Cortex of kidney (tissue), 1 donor: ENCODE measurements at places on chromosomes 16 and 17.

- DNase-seq = no peak
Observed at GRCh38 chr17:55654022-55654421, 68.6 kb downstream of the TMEM100 start.

GRCh38 chr16:71254832-71255525, 24.5 kb upstream of the HYDIN start:
- no peak for DNase-seq

GRCh38 chr17:29802246-29802645, 127.8 kb downstream of the SSH2 start:
- DNase-seq = no peak

- no peak for DNase-seq
Observed at GRCh38 chr16:54985668-54986067, 55.0 kb downstream of the IRX5 start.

DNA sequence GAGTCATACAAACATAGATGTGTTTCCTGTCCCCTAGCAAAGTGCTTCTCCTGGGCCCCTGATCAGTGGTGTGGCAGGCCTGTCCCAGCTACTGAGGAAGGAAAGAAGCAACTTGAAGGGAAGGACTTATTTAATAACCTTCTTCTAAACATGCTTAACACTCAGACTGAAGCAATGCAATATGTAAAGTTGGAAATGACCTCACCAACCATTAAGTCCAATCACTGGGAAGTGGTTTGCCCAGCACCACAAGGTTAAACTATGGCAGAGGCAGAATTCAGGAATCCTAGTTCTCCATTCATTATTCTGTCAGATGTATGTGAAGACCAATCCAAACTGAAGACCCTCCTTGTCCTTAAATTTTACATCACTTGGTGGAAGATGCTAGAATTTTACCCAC, 39.1 kb downstream of the CENPV start:
- DNase-seq = no peak

- DNase-seq = no peak
Observed at GRCh38 chr17:50949128-50949988, 83.2 kb upstream of the TOB1 start.

- DNase-seq = no peak
Observed at GRCh38 chr16:57169327-57169726, 16.5 kb downstream of the PSME3IP1 start.

DNA sequence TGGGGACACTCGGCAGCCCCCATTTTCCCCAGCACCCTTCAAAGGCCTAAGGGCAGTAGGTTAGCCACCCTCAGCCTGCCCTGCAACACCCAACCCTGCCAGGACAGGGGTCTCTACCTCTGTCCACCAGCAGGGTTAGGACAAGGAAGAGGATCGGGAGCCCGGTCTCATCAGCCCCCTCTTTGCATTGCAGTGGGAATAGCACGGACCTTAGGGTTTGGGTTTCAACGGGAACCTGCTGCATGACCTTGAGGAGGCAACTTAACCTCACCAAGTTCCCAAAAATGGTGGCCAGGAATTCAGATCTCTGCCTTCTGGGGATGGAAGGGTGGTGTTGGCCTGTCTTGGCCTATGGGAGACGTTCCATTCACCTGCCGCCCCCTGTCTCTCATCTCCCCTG, 20.2 kb upstream of the SPPL2C start:
- no peak for DNase-seq

DNA sequence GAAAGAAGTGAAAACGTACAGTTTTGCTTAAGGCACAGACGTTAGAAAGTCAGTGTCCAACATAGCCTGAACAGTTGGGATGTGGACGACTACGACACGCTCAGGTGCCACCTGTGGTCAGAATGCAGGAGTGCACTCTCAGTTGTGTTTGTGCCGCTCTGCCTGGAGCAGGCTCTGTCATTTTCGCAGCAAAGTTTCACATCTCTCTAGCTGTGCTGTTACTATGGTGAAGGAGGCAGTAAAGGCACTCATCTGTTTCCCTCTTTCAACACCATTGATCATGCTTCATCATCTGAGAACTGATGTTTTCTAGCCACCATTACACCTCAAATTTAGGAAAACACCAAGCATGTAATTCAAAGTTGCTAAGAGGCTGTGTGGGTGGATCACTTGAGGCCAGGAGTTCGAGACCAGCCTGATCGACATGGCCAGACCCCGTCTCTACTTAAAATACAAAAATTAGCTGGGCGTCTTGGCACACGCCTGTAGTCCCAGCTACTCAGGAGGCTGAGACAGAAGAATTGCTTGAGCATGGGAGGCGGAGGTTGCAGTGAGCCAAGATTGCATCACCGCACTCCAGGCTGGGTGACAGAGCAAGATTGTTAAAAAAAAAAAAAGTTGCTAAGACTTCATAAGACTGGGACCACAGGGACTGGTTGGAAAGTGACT, 44.9 kb upstream of the DNAJA2 start:
- no peak for DNase-seq

DNA sequence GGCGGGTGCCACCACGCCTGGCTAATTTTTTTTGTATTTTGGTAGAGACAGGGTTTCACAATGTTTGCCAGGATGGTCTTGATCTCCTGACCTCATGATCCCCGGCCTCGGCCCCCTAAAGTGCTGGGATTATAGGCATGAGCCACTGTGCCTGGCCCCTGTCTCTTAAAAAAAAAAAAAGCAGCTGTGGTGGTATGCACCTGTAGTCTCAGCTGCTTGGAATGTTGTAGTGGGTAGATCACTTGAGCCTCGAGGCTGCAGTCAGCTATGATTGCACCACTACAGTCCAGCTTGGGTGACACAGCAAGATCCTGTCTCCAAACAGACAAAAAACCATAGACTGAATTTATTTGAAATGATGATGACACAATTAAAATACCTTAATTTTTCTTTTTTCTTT, 24.3 kb downstream of the CDK12 start:
- no peak for DNase-seq

GRCh38 chr17:82292251-82293154, 19.0 kb upstream of the CSNK1D start:
- no peak for DNase-seq

DNA sequence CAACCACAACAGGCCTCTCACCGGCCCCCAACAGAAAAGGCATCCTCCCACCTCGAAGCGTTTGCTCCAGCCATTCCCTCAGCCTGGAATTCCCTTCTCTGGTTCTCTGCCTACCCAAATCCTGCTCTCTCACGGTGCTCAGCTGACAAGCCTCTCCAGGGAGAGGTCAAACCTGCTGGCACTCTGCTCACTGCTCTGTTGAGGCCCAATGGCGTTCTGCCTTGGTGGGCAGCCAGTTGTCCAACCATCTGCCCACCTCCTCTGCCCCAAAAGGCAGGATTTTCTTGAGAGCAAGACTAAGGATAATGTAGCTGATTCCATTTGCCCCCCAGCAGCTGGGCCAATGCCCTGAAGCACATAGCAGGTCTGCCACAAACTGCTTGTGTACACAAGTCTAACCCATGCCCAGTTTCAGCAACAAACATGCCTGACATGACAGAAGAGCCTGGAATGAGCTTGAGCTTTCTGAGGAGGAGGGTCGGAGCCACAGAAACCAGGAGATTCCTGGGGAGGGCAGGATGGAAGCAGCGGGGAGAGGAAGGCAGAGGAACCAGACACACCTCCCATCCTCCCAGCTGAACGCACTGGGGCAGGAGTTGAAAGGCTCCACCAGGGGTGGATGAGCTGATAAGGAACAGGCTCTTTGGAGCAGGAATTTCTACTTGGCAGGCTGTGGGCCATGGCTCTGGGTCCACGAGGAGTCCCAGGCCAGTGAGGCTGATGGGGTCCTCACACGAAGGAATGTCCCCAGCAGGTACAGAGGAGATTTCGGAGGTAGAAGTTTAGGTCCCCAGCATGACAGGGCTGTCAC, 23.9 kb downstream of the ARHGAP27 start:
- no peak for DNase-seq

DNA sequence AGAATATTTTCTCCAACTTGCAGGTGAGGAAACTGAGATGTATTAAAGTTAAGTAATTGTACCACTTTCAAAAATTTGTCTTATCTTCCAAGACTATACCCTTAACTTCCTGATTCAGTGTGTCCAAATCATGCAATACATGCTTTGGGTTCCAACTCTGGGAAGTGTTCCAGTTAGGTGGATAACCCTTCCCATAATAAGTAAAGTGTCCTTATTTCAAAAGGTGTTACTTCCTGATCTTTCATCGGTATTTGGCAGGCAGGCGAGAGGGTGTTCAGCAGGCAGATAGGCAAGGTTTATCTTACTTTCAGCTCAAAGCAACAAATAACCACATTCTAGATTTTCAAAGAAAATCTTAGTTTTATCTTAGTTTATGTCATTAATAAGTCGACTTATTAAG, 46.3 kb upstream of the ARHGAP44 start:
- DNase-seq = no peak

DNA sequence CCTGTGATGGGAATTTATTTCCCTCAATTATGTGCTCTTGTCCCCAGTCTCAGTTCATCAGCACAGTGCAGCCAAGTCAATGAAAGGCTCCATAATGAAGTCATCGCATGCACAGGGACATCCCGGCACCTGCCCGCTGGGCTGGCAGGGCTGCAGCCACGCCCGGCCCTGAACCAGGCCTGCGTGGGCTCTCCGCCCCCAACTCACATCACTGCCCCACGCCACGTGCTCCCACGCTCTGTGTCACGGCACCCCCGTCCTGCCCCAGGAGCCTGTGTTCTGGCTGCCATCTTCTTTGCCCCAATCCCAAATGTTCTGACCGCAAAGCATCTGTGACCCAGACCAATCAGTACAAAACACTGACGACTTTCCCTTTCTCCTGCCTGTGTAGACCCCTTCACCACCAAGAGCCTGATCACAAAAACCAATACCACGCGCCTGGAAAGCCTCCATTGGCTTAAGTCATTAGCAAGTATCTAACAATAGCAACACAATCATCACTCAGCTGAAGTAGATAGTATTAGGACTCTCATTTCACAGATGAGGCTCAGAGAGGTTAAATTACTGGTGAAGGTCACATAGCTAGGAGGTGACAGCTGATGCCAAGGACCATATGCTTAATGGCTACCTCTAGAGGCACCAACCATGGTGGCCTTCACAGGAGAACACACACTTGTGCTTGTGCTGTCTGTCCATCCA, 202.5 kb downstream of the ZFHX3 start:
- DNase-seq = no peak

DNA sequence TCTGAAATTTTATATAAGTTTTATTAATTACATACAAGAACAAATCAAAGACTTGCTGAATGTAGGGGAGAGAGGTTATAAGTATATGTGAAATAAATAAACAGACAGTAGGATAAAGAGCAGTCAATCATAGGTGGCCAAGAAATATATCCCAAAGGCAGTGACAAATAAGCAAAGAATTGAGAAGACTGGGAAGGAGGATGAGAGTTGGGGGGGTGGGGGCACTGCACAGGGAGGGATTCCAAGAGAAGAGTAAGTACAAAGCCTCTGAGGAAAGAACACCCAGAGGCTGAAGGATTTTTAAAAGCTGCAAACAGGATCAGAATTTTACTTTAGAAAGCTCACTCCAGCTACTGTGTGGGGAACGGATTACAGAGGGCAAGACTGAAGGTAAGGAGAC, 2.8 kb downstream of the PELP1 start:
- DNase-seq = no peak

DNA sequence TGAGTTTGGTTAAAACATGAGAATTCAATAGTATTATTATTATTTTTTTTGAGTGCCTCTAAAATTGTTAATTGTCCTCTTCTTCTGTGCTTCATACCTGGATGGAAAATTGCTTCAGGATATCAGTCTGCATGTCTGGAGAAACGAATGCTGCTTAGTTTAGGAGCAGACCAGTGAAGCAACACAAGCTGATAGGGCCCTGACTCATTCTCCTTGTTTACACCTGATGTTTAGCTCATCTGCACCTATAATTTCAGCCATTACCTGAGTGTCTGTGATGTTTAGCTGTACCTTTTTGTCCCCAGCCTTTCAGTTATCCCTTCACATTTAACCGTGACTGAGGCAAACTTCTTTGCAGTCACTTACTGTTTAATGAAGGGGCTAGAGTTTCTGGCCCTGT, 14.8 kb downstream of the SNTB2 start:
- DNase-seq = no peak

- DNase-seq = no peak
Observed at GRCh38 chr16:85751698-85752501, 1.0 kb upstream of the C16orf74 start.

DNA sequence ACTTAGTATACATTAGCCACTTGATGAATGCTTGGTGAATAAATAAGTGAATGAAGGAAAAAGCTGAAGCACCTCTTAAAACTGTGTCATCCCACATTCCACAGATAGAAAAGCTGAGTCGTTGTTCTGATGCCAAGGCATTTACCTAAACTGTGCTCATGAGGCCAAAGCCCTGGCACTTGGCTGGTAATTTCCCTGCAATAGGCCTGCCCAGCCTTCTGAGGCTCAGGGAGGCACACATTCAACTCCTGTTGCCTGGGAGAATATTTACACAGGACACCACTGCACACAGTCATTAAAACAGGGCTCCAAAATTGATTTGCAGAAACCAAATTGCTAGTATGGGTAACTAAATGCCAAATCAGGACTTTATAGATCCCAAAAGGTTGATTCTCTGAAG, 333.0 kb upstream of the C16orf82 start:
- no peak for DNase-seq

DNA sequence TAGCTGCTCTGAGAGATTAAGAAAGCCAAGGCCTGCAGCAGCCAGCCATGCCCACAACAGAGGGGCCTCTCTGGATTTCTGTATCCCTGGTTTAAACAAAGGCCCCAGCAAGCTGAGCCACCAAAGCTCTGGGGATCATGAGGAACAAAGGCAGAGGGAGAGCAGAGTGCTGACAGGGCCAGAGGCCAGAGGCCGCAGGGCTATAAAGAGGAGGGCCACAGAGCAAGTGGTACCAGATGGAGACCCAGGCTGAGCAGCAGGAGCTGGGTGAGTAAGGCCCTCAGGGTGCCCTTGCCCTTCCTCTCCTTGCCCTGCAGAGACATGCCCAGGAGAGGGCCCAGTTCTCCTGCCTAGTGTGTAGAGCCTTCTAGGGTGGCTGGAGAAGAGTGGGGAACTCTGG, at the start of gene CRYBA1:
Gene CRYBA1 (plus strand): TSS at position 232 of the 400 bp plus-strand sequence. CDS start 5 bp downstream, at position 237.
- no peak for DNase-seq

DNA sequence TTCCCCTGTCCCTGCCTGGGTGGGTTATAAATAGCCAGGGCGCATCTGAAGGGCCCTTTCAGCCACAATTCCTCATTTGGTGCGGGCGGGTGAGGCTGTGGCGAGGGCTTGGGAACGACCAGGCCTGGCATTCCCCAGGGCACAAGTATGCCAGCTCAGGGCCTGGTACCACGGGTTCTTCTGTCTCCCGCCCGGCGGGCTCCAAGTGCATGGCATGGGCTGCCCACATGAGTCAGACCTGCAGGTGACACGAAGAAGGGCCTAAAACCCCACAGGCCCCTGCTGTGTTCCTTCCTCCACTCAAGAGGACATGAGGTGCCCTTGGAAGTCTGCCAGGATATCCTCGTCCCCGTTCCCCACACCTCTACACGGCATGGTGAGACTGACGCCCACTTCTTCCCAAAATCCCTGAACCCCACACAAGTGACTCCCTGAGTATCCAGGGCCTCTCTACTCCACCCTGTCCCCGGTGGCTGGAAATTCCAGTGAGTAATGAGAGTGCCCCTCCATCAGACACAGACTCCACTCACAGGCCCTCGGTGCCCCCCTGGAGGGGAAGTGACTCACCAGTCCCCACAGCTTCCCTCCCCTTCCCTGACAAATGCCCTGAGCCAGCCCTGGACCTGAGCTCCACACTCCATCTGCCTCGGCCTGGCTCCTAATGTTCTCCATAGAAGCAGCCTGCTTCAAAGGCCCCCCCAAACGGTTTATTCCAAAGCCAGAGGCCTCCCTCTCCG, 68.8 kb downstream of the ABR start:
- no peak for DNase-seq

GRCh38 chr17:16870253-16871245, 101.4 kb downstream of the TNFRSF13B start:
- DNase-seq = no peak
